ENCODE measurements at places on chromosomes 4 and X.
A peak's percentile ranks its signal among the peaks of the same experiment; 100 is the strongest.

- no peak for DNase-seq
Observed at GRCh38 chr4:175714686-175715085, 97.4 kb downstream of the GPM6A start.

DNA sequence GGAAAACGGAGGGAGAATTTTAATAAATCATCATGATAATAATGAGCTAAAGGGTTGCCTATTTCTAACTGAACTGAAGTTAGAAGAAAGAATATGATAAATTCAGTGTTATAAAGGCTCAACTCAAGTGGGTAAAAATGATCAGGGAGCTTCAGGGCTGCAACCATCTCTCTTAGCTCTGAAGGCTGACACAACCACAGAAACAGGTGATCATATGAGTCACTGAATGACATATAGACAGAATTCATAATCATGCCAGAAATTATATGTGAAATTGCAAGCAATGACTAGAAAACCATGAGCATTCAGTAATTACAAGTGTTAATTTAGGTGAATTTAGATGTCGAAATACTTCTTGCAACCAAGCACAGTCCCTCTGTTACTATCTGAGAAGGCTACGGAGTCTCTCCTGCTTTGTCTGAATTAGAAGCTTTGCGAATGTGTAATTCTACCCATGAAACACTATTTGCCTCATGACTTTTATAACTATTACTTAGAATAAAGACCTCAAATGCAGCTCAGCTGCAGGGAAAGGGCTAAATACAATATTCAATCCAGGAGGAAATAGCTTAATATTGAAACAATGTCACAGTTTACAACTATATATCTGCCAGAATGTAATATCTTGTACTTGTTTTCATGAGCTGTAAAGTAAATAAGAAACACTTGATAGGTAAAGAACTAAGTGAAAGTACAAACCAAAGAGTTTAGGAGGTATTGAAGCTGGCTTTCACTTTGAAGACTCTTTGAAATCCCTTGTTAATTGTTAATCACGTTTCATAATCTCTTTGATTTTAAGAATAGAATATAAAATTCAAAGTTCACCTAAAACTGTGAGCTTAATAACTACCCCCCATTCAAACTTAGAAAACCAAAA is 1972.6 kb downstream of the ARAP2 start:
- DNase-seq = no peak

GRCh38 chrX:19554786-19555185 is 39.5 kb upstream of the MAP3K15 start:
- DNase-seq = no peak

DNA sequence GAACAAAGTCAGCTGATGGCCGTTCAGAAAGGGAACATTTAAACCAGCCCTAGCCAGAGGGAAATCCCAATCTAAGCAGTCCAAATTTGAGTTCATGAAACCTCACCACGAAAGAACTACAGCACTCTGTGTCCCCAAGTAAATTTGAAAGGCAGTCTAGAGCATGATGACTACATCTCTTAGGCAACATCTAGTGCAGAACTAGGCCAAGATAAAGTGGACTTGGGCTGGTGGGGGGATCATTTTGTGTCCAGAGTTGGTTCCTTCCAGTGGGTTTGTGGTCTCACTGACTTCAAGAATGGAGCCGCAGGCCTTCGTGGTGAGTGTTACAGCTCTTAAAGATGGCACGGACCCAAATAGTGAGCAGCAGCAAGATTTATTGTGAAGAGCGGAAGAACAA is 64.9 kb downstream of the KLHL4 start:
- DNase-seq = no peak

GRCh38 chr4:65738134-65738533 is 67.8 kb upstream of the EPHA5 start:
- no peak for DNase-seq

- DNase-seq = no peak
Observed at GRCh38 chrX:112367065-112367464, 284.5 kb upstream of the TRPC5 start.

DNA sequence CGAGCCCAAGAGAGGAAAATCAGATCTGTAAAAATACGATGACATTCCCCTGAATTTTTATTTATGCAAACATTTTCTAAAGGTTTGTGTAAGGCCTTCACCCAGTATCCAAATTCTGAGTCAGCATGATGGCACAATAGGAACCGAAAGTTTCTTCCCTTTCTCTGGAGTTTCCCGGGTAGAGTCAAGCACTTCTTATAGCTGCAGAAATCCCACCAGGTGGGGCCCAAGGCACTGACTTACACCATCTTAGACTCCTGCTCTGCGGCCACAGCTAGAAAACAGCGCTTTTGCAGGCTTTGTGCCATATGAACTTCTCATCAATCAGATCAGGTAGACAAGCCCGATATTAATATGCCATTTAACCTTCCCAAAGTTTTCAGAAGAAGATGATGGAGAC is 13.4 kb downstream of the LEF1 start:
- DNase-seq = no peak

GRCh38 chr4:173217727-173218126 is 49.1 kb downstream of the GALNT7 start:
- DNase-seq = no peak

GRCh38 chr4:24764345-24764744 is 31.0 kb upstream of the SOD3 start:
- no peak for DNase-seq

GRCh38 chr4:159191989-159192388 is 89.1 kb downstream of the RAPGEF2 start:
- DNase-seq = no peak

GRCh38 chr4:120902925-120903324 is 19.6 kb downstream of the PRDM5 start:
- DNase-seq = no peak

GRCh38 chr4:63036159-63036866 is 1372.9 kb downstream of the TECRL start:
- no peak for DNase-seq

GRCh38 chrX:102832661-102833060 is 104.4 kb upstream of the RAB40AL start:
- DNase-seq = no peak

DNA sequence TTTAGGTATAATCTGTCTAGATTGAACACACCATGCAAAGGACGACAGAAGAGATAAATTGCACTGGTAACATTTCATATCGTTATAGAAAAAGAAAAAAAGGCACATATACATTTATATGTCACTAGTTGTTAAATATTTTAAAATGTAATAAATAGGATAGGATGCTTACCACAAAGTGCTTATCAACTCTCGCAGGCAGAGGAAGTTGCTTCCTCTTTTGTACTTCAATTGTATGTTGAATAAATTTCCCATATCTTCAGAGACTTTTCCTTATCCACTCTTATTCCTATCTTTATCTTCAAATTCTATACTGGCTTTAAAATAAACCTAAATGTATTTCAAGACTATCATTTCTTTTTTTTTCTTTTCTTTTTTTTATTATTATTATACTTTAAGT is 163.3 kb upstream of the SPOCK3 start:
- DNase-seq = no peak

GRCh38 chr4:53532521-53532920 is 58.8 kb downstream of the LNX1 start:
- DNase-seq = no peak

GRCh38 chr4:185811509-185812364 is at the start of gene SORBS2:
Gene SORBS2, minus strand, starts transcription at chr4:185812194. Its CDS starts 121,623 bp downstream, at chr4:185690571.
- DNase-seq = peak; percentile 79

DNA sequence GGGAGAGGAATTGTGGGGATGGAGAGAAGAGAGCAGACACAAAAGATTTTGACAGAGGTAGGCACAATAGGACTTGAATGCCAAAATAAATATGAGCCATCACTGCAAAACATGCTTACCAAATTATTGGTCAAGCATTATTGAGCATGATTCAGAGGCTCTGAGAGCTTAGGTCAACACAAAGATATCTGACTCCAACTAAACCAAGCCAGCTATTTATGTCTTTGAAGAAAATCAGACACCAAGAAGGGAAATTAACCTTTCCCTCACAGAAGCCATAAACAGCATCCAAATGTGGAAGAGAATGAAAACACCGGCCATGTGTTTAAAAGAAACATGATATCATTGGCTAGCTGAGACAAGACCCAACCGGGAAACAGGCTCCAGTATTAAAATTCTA is 323.2 kb downstream of the RAB28 start:
- no peak for DNase-seq
